Fibroblast of lung (primary cell): ENCODE measurements at places on chromosomes 16 and 17.

DNA sequence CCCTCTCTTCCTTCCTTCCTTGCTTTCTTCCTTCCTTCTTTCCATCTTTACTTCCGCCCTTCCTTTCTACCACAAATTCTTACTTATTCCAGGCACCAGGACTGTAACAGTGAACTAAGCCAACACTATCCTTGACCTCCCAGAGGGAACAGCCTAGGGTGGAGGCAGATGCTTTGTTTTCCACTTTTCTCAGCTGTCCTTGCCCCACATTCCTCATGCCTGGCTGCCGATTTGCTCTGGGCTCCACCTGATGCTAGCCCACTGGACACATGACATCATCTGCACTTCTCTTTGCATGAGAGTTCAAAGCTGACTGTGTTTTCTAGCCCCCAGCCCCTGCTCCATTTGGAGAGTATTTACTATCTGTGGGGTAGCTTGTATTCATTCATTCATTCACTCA is 283.0 kb downstream of the MAF start:
- DNase-seq: no peak

- DNase-seq: no peak
Observed at GRCh38 chr17:43369986-43370385, 28.8 kb upstream of the ARL4D start.

DNA sequence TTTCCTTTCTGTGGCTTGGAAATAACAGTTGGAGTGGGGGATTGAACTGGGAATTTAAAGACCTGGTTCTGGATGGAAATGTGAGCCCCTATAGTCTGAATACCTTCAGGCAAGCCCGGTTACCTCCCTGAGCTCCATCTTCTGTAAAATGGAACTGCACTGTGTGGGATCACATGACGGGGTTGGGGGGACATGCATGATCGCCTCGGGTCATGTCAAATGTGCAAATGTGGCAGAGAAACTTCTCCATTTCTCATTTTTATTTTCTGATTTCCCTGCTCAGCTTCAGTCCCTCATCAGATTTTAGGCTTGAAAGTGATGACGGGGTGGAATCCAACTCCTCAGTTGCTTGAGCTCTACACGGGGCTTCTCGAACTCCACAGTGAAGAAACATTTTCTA is 1.5 kb downstream of the MT1B start:
- DNase-seq: no peak

DNA sequence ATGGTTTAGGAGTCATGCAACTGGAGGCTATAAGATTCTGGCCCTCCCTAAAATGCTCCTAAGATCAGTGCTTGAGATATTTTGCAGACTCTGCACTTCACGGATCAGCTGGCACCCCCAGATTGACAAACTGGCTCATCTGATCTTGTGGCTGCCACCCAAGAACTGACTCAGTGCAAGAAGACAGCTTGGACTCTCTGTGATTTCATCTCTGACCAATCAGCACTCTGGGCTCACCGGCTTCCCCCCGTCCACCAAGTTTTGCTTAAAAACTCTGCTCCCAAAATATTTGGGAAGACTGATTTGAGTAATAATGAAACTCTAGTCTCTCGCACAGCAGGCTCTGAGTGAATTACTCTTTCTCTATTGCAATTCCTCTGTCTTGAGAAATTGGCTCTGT is 26.3 kb upstream of the CCL2 start:
- DNase-seq: no peak

DNA sequence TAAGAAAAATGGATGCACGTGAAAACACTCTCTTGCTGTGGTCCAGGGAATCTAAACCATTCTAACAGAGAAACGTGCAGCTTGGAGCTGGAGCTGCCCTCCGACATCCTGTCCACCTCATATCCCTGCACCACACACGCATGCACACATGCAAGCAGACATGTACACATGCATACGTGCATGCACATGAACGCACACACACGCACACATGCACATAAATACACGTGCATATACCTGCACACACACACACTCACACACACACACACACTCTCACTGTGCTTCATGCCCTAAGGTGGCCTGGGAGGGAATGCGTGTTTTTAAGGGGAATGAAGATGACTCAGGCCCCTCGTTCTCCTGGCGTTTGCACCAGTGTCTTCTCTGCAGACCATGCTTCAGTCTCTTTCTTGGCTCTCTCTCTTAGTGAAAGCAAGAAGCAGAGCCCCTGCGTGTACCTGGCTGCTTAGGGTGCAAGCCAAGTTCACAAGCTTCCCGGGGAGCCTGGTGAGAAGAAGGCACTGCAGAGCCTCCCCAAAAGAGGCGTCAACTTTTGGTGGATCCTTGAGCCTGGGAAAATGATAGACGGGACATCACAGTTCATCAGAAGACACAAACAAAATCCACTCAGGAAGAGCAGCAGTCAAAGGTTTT is 72.8 kb downstream of the GOSR1 start:
- DNase-seq: peak; percentile 23

DNA sequence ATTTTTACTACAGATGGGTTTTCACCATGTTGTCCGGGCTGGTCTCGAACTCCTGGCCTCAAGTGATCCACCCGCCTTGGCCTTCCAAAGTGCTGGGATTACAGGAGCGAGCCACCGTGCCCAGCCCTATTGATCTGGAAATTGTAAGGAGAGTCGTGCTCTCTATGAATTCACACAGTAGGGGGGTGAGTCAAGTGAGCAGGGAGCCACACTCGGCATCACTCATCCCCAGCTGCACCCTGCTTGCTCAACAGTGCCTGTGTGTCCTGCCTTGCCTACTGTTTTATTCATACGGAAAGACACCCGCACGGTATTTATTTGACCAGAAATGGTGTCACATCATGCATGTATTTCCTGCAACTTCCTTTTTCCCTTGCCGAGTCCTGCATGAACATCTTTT is 157.2 kb upstream of the FOXF1 start:
- peak; percentile 71 for DNase-seq

- no peak for DNase-seq
Observed at GRCh38 chr17:74373838-74374606, 6.7 kb downstream of the GPR142 start.

DNA sequence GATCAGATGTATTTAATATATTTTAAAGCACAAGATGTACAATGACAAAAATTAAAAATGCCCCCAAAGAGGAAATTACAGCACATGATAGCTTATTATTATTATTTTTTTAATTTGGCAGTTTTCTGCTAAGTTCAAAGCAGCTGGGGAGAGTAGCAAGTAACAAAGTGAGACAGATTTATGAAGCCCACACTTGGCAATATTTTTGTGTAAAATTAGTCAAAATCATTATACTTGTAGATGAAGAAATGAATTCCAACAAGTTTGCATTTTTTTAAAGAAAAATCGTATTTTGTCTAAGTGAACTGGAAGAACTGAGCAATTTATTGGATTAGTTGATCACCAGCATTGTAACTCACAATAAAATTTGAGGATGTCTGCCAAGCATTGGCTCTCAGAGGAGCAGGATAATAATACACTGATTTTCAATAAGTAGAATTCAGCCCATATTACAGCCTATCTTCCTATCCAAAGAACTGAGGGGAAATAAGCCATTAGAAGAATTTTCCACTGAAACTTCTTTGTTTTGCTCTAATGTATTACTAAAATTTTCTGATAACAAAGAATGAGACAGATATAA is 215.6 kb downstream of the MAP2K6 start:
- no peak for DNase-seq

DNA sequence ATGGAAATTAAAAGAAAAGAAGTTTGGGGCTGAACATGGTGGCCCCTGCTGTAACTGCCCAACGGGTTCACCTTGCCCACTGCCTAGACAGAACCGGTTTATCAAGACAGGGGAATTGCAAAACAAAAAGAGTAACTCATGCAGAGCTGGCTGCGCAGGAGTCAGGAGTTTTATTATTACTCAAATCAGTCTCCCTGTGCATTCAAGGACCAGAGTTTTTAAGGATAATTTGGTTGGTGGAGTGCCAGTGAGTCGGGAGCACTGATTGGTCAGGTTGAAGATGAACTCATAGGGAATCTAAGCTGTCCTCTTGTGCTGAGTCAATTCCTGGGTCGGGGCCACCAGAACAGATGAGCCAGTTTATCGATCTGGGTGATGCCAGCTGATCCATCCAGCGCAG is 4.4 kb upstream of the SCPEP1 start:
- DNase-seq: peak; percentile 18

- DNase-seq: no peak
Observed at GRCh38 chr17:8341456-8341855, 1.8 kb downstream of the ODF4 start.

DNA sequence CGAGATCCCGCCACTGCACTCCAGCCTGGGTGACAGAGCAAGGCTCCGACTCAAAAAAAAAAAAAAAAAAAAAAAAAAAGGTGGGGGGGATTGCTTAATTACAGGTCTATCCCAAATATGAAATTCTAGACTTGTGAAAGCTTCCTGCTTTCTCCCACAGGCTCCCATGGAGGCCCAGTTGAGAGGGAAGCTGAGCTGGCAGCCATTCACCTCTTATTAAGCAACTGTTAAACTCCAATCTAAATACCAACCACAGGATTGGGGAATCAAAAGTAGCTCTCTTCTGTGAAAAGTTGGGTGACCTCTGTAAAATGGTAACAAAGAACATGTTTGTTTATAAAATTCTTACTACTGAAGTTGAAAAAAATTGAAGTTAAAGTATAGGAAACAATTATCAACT is 45.8 kb upstream of the STAC2 start:
- DNase-seq: no peak

- no peak for DNase-seq
Observed at GRCh38 chr17:21288571-21289017, 4.1 kb downstream of the MAP2K3 start.

DNA sequence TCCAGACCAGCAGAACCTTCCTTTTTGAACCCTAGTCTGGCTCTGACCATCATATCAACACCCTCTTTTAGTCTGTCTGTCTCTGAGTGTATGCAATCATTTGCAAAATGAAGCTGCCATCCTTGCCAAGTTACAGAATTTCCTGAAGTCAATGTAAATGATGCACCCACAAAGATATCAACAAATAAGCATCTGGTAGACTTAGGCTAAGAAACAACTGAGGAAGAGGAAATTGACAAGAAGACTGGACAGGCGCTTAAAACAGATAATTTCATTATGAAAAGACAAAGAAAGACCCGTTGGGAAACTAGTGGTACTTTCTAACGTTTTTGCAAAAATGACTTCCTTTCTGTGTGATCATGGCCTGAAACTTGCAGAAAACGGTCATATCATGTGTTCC is 24.7 kb upstream of the CIITA start:
- DNase-seq: no peak

DNA sequence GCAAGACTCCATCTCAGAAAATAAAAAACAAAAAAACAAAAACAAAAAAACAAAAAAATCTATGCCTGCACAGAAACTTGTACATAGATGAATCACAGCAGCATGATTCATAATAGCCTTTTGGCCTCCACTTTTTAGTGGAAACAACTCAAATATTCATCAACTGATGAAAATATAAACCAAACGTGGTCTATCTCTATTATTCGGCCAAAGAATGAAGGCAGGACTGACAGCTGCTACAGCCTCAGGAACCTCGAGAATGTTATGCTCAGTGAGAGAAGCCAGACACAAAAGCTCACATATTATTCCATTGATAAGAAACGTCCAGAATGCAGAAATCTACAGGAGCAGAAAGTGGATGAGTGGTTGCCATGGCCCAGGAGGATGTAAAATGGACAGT is 19.8 kb downstream of the PPL start:
- DNase-seq: peak; percentile 76

DNA sequence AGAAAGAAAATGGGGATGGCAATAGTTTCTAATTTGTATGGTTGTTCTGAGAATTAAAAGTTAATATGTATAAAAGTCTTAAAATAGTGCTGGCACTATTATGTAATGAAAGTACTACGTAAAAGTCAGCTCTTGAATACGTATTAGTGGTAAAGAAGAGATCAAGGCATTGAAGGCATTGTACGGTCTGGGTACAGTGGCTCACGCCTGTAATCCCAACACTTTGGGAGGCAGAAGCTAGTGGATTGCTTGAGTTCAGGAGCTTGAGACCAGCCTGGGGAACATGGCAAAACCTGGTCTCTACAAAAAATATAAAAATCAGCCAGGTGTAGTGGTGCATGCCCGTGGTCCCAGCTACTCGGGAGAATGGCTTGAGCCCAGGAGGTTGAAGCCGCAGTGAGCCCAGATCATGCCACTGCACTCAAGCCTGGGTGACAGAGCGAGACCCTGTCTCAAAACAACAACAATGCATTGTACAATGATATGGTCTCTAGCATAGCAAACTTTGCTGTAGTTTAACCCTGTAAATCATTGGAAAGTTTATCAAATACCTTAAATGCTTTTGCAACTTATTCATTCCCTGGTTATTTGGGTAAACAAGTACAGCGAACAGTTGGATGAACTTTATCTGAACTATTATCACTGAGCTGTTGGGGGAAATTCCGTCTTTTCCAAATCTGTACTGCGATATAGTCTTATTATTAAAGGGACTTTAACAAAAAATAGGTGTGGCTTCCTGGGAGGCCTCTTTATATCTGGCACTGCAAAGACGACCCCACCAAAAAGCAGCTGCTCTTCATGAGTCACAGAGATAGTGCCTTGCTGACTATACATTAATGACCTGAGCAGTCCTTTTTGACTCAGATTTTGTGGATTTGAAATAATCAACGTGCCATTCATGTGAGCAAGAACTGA is 73.6 kb downstream of the GPRC5B start:
- peak; percentile 88 for DNase-seq

DNA sequence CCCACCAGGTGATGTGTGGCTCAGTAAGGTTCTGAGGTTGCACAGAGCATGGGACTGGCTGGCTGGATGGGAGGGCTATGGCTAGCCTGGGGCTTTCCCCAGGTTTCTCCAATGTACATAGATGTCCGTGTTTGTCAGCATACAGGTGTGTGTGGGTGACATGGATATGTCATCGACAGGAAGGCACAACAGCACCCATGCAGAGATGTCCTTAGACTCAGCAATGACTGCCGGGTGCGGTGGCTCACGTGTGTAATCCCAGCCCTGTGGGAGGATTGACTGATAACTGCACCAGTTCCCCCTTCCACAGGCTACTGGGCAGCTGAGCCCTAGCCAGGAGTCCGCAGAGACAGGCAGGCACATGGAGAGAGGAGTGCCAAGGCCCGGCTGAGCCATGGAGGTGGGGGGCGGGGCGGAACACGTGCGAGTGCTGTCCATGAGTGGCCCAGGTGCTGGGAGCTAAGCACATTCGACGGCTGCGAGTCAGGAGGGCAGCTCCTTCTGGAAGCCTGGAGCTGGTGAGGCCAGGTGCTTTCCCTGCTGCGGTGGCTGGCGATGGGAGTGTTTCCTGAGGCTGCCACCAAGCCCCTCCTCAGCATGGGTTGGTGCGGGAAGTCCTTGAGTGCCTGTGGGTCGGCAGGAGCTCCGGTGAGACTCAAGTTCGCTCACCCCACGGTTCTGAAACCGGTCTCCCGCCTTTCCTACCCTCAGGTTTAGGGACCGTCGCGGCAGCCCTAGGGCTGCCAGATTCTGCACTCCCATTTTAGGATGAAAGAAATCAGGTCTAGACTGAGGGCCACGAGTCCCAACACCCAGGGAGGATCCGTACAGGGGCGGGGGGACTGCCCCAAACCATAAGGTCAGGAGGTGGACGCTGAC is 858 bp upstream of the ASPSCR1 start:
- no peak for DNase-seq
